ENCODE measurements at places on chromosomes 4 and X.

GRCh38 chr4:7761720-7762119 is 177.9 kb downstream of the AFAP1 start:
- DNase-seq = peak; percentile 18

GRCh38 chr4:76377911-76378310 is 43.0 kb downstream of the CCDC158 start:
- no peak for DNase-seq

DNA sequence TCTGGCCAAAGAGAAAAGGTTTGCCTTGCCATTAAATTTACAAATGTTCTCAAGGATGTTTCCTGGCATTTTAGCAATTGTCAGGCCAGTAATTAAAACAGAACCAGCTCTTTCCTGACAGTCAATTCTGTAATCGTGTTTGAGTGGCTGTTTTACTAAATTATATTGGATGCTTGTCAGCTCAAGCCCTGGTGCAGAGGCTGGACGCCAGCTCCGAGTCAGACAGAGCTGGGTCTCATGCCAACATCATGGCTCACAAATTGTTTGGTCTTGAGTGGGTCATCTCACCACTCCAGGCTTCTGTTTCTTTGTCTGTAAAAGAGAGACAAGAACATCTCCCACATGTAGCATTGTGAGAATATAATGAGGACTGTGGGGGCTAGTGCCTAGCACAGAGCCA is 190.3 kb upstream of the PSAPL1 start:
- no peak for DNase-seq

- DNase-seq = no peak
These were observed 18.8 kb upstream of the CHRNA9 start for GRCh38 chr4:40316333-40316781.

DNA sequence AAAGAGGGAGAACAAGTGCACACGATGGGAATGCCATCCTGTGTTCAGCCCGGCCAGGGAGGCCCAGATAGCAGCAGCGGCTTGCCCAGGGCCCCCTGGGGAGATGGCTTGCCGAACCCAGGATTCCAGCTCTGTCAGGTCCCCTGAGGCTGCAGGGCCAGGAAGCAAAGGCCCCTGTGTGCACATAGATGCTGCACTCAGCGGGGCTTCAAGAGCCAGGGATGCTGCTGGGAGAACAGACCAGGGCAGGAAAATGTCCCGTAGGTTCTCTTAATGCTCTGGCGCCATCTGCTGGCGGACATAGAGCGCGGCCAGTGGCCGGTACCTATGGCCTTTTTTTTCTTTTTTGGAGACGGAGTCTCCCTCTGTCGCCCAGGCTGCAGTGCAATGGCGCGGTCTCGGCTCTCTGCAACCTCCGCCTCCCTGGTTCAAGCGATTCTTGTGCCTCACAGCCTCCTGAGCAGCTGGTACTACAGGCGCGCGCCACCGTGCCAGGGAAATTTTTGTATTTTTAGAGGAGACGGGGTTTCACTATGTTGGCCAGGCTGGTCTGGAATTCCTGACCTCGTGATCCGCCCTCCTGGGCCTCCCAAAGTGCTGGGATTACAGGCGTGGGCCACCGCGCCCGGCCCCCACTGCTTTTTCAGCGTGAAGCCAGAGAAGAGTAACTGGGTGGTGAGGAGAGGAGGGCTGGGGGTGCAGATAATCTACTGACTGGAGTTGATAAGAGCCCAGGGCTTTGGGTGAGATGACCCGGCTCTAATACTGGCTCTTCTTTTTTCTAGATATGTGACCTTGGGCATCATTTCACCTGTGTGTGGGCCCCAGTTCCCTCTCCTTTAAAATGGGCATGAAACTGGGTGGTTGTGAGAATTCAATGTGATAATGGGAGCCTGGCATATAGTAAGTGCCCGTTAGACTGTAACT is 22.5 kb downstream of the MED28 start:
- peak; percentile 24 for DNase-seq

- DNase-seq = no peak
These were observed 315.0 kb downstream of the AFF2 start for GRCh38 chrX:148815218-148815961.

DNA sequence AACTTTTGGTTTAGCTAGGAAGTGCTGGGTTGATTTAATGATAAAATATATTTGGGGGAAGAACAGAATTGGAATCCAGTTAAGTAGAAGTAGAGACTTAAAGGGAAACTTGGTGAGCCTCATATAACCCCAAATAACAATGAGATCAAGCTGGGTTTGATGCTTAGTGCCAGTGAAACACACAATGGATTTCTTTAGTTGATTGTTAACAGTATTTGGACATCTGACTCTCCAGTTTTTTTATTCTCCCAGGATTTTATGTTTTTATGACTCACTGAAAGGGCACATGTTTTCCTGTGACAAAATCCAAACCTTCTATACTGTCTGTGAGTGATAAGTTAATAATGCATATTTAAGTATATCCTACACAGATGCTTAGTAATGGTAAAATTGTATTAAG is 2.7 kb upstream of the NEUROG2 start:
- DNase-seq = no peak

- no peak for DNase-seq
These were observed 31.0 kb upstream of the TLR3 start for GRCh38 chr4:186037692-186038658.

GRCh38 chr4:74056114-74056857 is 17.8 kb upstream of the CXCL3 start:
- DNase-seq = no peak

- DNase-seq = no peak
These were observed 5.7 kb upstream of the SLC25A6 start for GRCh38 chrX:1397441-1398270.

- DNase-seq = no peak
These were observed 116.1 kb downstream of the PCDH7 start for GRCh38 chr4:30836231-30836630.

DNA sequence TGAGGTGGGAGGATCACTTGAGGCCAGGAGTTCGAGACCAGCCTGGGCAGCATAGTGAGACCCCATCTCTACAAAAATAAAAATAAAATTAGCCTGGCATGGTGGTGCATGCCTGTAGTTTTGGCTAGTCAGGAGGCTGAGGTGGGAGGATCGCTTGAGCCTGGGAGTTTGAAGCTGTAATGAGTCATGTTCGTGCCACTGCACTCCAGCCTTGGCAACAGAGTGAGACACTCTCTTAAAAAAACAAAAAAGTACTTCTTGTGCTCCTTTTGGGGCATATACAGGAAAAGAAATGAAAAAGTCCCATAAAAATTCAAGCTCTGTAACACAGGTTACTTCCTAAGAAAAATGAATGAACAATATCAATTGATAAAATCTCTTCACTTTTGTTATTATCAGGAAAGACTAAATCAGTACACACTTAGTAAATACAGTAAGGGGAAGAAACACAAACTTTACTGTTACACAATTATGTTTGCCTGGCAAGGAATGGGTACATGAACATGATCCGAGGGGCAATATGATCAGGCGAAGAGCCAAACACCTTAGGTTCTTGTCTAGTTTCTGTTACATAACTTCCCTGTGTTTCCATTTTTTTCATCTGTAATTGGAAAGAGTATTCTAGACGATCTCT is 46.9 kb downstream of the CCDC158 start:
- no peak for DNase-seq

- DNase-seq = no peak
These were observed 234.8 kb downstream of the SCFD2 start for GRCh38 chr4:53130896-53131561.

GRCh38 chr4:159035570-159035969 is 67.3 kb upstream of the RAPGEF2 start:
- DNase-seq = no peak

- DNase-seq = peak; percentile 16
These were observed 13.2 kb upstream of the RAB9B start for GRCh38 chrX:103845165-103845653.

GRCh38 chr4:96146686-96147085 is 306.8 kb downstream of the PDHA2 start:
- DNase-seq = no peak

DNA sequence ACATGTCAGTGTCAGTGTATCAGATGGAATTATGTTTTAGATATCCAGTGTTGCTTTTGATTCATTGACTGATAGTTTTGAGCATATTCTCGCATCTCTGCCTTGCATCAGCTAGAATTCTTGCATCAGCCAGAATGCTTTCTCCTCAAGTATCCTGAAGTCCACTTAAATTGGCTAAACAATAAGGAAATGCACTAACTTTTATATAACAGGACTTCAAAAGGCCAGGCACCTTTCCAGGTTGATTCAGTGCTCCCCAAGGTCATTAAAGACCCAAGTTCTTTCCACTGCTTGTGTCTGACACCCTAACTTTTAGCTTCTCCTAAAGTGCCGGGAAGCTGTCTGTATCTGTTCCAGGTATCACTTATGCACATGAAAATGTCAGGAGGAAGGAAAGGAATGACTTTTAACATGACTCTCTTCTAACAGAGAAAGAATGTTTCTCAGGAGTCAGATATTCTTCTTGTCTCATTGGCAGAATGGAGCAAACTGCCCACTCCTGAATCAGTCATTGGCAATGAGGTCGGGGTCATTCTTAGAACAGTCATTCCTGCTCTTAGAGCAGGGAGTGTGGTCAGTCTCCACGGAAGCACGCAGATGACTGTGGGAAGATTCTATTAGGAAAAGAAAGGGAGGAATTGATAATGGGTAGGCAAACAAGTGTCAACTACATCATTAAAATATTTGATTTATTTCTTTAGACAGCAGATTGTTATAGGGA is 92.9 kb upstream of the TLL1 start:
- DNase-seq = no peak

DNA sequence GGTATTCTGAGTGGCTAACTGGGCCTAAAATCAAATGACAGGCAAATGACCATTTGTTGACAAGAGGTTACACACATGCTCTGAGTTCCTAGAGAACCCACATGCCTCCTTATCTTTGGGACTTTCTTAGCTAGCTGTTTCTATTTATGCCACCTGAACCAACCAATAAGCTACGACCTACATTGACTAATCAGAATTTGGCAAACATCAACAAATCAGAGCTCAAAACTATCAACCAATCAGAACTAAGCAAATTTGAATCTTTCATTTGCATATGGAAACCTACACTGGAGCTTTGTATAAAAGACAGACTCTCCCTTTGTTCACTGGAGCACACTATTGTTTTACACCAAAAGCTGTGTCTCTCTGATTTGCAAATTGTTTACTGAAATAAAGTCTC is 192.0 kb downstream of the CXXC4 start:
- no peak for DNase-seq

DNA sequence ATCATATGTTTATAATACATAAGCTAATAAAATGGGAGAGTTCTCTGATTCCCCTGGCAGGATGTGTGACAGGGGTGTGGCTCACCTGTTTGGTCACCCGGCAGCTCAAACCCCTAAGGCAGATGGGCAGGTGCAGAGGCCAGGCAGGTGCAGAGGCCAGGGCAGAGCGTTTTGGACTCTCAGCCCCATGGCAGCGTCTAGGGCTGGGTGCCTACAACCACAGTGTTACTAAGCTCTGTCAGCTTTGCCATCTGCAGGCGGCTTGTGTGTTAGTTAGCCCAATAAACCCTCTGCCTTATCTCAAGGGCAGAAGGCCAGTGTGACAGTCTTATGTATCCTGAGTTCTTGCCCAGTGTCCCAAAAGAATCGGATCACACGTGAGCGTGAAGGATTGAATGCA is 54.0 kb upstream of the UGT2B15 start:
- DNase-seq = no peak

DNA sequence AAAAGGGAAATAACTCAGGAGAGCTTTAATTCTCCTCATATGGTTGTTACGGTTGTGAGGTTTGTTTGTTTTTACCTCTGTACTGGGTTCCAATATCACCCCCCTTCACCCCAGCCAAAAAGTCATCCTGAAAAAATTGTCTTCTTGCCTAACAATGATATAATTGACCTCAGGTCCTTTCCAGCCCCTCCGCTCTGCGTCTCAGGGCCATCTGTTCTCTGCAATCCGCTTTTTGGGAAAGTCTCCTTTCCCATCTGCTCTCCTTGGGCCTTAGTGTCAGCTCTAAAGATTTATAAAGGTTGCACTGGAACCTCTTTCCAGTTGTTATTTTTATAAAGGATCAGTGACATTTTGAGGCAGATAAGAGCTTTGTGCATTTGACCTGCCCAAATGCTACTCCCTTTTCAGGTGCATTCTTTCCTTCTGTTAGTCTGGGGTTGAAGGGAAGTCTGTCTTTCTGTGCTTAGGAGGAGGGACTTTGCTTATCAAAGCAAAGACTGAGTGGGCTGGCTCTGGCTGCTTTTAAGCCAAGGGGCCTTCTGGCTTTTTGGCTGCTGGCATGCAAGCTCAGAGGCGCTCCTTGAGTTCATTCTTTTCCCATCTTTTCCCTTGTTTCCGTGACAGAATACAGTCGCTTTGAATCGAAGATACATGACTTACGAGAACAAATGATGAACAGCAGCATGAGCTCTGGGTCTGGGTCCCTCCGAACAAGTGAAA is 34.1 kb downstream of the DLG3 start:
- DNase-seq = no peak

- DNase-seq = no peak
These were observed 485.1 kb downstream of the TRIML1 start for GRCh38 chr4:188624370-188624769.

- DNase-seq = no peak
These were observed 48.5 kb upstream of the CLCN4 start for GRCh38 chrX:10108288-10108687.

- DNase-seq = no peak
These were observed 27.5 kb downstream of the TMEM47 start for GRCh38 chrX:34629572-34629971.

- DNase-seq = no peak
These were observed 456.4 kb downstream of the DACH2 start for GRCh38 chrX:86604607-86605006.

GRCh38 chr4:83708500-83709175 is 172.7 kb downstream of the GPAT3 start:
- no peak for DNase-seq

DNA sequence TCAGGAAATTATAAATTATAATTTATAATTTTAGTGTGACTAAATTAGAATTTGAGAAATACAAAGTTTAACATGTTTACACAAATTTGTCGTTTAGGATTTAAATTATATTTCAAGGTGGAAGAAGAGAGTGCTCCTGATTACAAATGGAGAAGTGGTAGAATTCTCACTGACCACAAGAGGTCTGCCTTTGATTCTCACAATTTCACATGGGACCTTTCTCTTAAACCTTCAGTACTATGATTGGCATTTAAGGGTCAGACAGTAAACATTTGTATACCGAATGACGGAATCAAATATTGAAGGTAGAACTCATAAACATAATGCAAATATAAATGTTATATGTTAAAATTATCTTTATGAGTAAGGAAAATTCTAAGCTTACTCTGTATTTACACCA is 171.7 kb downstream of the SLIT2 start:
- DNase-seq = no peak

DNA sequence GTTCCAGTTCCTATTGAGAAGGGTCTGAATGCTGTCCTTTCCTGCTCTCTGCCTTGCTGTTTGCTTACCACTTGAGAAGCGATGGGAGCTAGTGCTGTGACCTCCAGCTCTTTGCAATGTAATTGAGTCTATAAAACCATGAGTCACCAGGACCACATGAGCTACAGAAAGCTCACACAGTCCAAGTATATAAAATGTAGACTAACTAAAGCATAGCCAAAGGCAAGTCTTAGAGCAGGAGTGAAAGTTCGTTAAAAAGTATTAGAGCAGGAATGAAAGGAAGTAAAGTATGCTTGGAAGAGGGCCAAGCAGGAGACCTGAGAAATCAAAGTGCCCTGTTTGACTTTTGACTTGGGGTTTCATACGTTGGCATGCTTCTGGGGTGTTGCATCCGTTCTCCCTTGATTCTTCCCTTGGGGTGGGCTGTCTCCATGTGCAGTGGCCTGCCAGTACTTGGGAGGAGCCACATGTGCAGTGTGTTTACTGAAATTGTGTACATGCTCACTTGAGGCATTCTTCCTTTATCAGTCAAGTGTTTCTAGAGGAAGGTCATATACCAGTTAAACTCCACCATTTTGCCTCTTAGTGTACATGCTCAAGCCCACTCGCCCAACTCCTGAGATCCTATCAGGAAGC is 71.3 kb upstream of the KIT start:
- no peak for DNase-seq
